Iris pigment epithelial cell (primary cell): ENCODE measurements at places on chromosomes 7 and 10.
A peak's percentile ranks its signal among the peaks of the same experiment; 100 is the strongest.

- DNase-seq = no peak
Measured at GRCh38 chr10:123262456-123262855, 108.3 kb downstream of the BUB3 start.

- DNase-seq = no peak
Measured at GRCh38 chr10:131686781-131687420, 213.9 kb upstream of the PPP2R2D start.

GRCh38 chr7:4842319-4843064 is 19.3 kb downstream of the PAPOLB start:
- DNase-seq = no peak

- DNase-seq = no peak
Measured at GRCh38 chr7:55199418-55199817, 165.7 kb upstream of the LANCL2 start.

GRCh38 chr7:21352540-21353387 is 75.1 kb upstream of the SP4 start:
- no peak for DNase-seq

DNA sequence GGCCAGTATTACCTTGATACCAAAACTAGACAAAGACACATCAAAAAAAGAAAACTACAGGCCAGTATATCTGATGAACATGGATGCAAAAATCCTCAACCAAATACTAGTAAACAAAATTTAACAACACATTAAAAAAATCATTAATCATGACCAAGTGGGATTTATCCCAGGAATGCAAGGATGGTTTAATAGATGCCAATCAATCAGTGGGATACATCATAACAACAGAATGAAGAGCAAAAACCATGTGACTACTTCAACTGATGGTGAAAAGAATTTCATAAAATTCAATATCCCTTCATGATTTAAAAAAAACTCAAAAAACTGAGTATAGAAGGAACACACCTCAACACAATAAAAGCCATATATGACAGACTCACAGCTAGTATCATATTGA is 25.2 kb upstream of the UBN2 start:
- no peak for DNase-seq

GRCh38 chr10:14016011-14016536 is 314.6 kb downstream of the FRMD4A start:
- peak; percentile 50 for DNase-seq

DNA sequence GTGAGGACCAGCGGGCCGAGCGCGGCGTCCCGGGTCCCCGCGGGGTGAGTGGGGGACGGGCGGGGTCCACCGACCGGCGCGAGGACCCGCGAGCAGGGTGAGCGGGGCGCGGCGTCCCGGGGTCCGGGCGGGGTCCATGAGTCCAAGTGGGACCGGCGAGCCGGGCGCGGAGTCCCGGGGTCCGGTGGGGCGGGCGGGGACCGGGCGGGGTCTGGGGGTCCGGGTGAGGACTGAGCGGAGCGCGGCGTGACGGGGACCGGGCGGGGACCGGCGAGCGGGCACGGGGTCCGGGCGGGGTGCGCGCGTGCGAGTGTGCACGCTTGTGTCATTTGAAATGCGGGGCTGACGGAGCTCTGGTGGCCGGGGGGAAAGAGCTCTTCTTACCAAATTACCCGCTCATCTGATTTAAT is 765 bp downstream of the CELF2 start:
- no peak for DNase-seq

- no peak for DNase-seq
Measured at GRCh38 chr7:4111166-4111565, 570.9 kb upstream of the FOXK1 start.

DNA sequence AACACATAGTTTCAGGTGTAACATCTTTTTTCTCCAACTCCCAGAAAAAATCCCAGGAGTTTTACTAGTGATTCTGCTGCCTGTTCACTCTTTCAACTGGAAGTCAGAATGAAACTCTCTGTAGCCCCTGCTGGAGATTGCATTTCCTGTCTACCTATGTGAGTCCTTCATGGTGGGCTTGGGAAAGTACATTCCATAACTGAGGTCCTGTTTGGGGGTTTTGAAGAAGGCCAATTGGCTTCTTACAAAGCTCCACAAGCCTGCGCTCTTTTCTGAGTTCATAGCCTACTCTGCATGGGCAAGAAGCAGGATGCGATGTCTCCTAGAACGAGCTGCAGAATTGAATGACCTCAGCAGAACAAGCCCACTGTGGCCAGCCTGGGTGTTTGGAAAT is 86.7 kb downstream of the LYZL2 start:
- DNase-seq = no peak

DNA sequence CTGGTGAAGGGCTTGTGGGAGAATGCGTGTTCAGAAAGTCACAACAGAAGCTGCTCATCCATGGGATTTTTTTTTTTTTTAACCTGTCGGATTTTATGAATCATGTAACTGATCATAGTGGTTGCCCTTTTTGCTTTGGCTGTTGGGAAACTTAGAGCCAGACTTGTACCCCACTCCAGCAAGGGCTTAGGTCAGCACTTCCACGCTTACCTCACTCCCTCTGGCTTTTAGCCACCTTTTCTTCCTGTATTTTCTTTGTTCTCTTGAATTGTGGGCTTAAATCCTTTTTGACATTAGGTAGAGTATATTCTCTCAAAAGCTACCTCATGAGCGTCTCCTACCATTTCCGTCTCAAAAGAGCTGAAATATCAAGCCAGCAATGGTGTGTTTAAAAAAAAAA is 113.6 kb upstream of the BTBD16 start:
- no peak for DNase-seq

DNA sequence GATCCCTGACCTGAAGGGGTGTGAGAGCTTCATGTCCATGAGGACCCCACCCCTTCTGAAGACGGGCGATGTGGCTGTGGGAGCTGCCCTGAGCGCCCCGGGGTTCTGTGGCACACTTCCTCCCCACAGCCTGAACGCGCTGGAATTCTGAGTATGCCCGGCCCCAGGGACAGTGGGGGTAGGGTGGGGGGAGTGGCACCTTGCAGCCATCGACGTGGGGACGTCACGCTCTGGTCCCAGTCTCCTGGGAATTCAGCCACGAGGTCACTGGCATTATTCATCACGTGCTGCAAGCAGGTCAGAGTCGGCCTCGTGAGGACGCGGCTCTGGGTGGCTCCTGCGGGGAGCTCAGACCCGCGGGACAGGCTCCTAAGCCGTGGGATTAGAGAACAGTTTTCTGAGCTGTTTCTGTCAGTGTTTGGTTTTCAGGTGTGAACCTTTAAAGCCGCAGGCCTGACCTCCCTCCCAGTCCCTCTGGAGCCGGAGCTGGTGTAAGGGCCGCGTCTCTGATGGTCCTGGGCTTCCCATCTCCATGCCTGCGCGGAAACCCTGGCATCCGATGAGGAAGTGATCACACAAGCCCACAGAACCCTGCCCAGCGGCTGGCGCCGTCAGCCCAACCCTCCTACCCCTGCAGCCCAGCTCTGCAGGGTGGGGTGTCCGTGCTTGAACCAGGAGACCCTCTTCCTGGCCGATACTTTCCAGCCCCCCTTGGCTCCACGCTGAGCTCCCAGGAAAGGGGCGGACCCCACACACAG is 16.1 kb downstream of the GPR146 start:
- peak; percentile 18 for DNase-seq
